ENCODE measurements at places on chromosomes 7 and 10. TPM values are rescaled to one million over a fixed set of nuclear protein-coding genes. Genes with fewer than 3 reads are reported as not detected.
A peak's percentile ranks its signal among the peaks of the same experiment; 100 is the strongest.

LARP4B gene
- total RNA-seq, result 35.6 TPM

TMEM196 gene
- total RNA-seq, result not detected

MYH16 gene
- total RNA-seq, result not detected

WIPF3 gene
- total RNA-seq, result 4.6 TPM

SLC26A5 gene
- total RNA-seq, result not detected

DNA sequence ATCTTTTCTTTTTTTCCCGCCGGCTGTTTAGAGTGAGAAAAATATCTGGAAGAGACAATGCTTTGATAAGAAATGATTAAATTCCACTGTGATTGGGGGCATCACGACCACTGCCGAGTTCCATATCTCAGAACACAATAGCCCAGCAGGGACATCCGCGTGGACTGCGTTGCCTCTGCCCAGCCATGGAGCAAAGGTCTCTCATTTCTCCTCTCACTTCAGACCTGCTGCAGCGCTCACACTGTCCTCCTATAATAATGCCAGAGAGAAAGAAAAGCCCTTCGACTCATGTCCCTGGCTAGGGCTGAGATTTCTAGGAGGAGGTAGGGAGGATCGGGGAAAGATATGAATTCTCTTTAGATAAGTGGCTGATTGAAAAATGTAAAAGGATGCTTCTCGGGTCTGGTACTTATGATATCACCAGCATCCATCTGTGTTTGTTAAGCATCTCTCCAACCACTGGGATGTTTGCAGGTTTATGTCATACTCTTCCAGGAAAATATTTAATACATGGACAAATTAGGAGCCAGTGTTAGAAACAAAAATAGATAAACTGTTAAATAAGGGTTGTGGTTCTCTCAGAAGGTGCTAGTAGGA is 472.9 kb upstream of the AKR1E2 start:
- H3K27me3 ChIP-seq, result no peaks in the 10 kb centered on the region
- no peaks in the 10 kb centered on the region for H3K36me3 ChIP-seq
- H3K4me1 ChIP-seq, result peaks cover 20% of the 10 kb centered on the region
- H3K4me3 ChIP-seq, result no peak overlapping the region
- DNase-seq, result no peak

GRCh38 chr10:101225846-101226421 is 3.3 kb downstream of the LBX1 start:
- H3K27ac ChIP-seq, result no peak overlapping the region
- H3K27me3 ChIP-seq, result peaks cover 99% of the 10 kb centered on the region
- H3K4me3 ChIP-seq, result peak overlapping the region; percentile 42
- H3K4me1 ChIP-seq, result peaks cover 65% of the 10 kb centered on the region

GRCh38 chr7:134690016-134690415 is 43.4 kb downstream of the BPGM start:
- H3K4me1 ChIP-seq, result peaks cover 48% of the 10 kb centered on the region
- peak overlapping the region; percentile 49 for H3K4me3 ChIP-seq
- peak overlapping the region; percentile 82 for H3K27ac ChIP-seq
- no peaks in the 10 kb centered on the region for H3K36me3 ChIP-seq
- no peak for DNase-seq
- H3K27me3 ChIP-seq, result no peaks in the 10 kb centered on the region

DNA sequence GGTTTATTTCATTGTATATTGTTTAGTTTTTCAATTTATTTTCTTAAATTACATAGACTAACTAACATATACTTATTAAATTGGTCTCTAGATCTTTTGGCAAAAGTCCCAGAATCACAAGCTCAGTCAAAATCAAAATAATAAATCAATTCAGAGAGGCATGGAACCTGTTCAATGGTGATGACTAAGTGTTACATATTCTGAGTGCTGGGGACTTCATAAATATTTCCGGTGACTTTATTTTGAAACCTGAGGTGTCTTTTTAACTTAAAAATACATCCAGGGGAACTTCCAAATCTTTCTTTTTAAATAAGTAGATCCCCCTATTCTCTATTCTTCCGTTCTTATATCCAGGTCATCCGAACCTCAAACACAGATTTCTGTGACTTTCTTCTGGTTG is 89.6 kb upstream of the ZNF804B start:
- no peak overlapping the region for H3K4me3 ChIP-seq
- no peak for DNase-seq
- H3K36me3 ChIP-seq, result no peaks in the 10 kb centered on the region
- H3K27ac ChIP-seq, result no peak overlapping the region

GRCh38 chr10:62052276-62052675 is 150.8 kb downstream of the ARID5B start:
- no peaks in the 10 kb centered on the region for H3K27me3 ChIP-seq
- H3K4me3 ChIP-seq, result peak overlapping the region; percentile 4
- DNase-seq, result no peak
- peak overlapping the region; percentile 87 for H3K27ac ChIP-seq
- peaks cover 87% of the 10 kb centered on the region for H3K4me1 ChIP-seq

GRCh38 chr7:6437251-6437650 is 10.5 kb downstream of the DAGLB start:
- H3K27ac ChIP-seq, result no peak overlapping the region
- H3K4me1 ChIP-seq, result peaks cover 27% of the 10 kb centered on the region
- DNase-seq, result no peak
- H3K36me3 ChIP-seq, result peaks cover 33% of the 10 kb centered on the region
- no peaks in the 10 kb centered on the region for H3K27me3 ChIP-seq

DNA sequence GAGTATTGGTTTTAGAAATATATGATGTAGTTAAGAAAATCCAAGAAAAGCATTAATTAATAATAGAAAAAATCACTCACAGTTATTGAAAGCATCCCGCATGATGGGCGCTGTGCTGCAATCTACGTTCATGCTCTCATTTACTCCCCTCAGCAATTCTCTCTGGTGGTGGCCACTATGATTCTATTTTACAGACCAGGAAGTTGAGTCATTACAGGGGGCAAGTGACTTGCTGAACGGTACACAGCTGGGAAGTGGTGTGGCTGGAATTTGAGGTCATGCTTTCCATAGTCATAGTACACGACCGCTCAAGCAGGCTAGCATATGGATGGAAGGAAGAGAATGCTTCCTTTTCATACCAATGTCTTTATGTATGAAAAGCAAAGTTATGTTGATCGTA is 117.4 kb downstream of the TES start:
- no peak for DNase-seq
- peaks cover 20% of the 10 kb centered on the region for H3K4me1 ChIP-seq
- H3K4me3 ChIP-seq, result no peak overlapping the region
- H3K27ac ChIP-seq, result no peak overlapping the region
- H3K27me3 ChIP-seq, result no peaks in the 10 kb centered on the region

GRCh38 chr10:106952033-106952432 is 212.5 kb downstream of the SORCS1 start:
- no peak for DNase-seq
- no peak overlapping the region for H3K4me3 ChIP-seq
- H3K27ac ChIP-seq, result no peak overlapping the region
- no peaks in the 10 kb centered on the region for H3K4me1 ChIP-seq
- H3K36me3 ChIP-seq, result no peaks in the 10 kb centered on the region
- H3K27me3 ChIP-seq, result no peaks in the 10 kb centered on the region

GRCh38 chr10:7545261-7545660 is 121.5 kb downstream of the ITIH5 start:
- no peaks in the 10 kb centered on the region for H3K36me3 ChIP-seq
- no peaks in the 10 kb centered on the region for H3K27me3 ChIP-seq
- H3K4me3 ChIP-seq, result no peak overlapping the region
- peak overlapping the region; percentile 47 for H3K27ac ChIP-seq
- DNase-seq, result no peak

DNA sequence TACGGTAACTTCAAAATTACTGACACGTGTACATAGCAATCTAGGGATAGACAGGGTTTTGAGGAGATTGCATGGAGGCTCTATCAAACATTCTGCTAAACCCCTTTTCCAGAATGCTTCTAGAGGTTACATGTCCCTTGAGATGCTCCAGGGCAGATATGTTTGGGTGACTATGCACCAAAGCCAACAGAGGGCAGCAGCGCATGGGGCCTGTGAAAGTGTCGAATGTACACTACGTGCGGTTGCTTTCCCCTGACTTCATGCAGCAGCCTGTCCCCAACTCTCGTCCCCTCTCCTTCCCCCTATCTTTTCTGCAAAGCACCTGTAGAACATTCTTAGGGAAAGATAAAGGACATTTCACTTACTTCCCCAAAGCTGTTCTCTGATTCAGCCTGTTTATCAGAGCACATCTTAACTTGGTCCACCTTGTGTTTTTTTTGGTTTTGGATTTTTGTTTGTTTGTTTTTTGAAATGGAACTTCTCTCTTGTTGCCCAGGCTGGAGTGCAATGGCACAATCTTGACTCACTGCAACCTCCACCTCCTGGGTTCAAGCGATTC is 90.2 kb downstream of the UBE3C start:
- H3K36me3 ChIP-seq, result peaks cover 25% of the 10 kb centered on the region
- H3K27ac ChIP-seq, result no peak overlapping the region
- no peaks in the 10 kb centered on the region for H3K27me3 ChIP-seq
- no peak for DNase-seq

- no peaks in the 10 kb centered on the region for H3K27me3 ChIP-seq
- H3K36me3 ChIP-seq, result no peaks in the 10 kb centered on the region
- H3K4me1 ChIP-seq, result no peaks in the 10 kb centered on the region
- no peak overlapping the region for H3K27ac ChIP-seq
- no peak for DNase-seq
Observed at GRCh38 chr10:93856349-93857145, 37.2 kb upstream of the SLC35G1 start.

- no peaks in the 10 kb centered on the region for H3K36me3 ChIP-seq
- H3K27ac ChIP-seq, result no peak overlapping the region
- no peaks in the 10 kb centered on the region for H3K4me1 ChIP-seq
- H3K27me3 ChIP-seq, result peaks cover 15% of the 10 kb centered on the region
- no peak overlapping the region for H3K4me3 ChIP-seq
Observed at GRCh38 chr7:43058271-43059066, 54.0 kb upstream of the HECW1 start.

Data from esophagus muscularis mucosa (tissue), 4 donors.